ENCODE measurements at places on chromosomes 1 and 21.

DNA sequence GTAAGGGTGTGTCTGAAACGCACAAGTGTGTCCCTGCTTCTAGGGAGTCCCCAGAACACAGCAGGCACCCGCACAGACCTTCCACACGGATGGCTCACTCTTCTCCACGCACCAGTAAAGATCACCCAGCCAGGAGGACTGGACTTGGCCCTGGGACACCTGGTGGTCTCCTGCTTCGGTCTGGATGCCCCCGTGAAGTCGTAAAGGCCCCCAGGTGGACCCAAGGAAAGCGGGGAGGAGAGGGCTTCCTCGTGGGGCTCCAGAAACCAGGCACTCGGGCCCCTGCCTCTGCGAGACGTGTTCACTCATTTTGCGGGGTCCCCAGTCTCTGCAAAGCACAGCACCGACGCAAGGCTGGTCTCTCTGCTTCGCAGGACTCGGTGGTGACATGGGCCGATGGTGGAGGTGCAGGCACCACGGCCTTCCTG, 20.2 kb upstream of the COL6A2 start:
- DNase-seq, result no peak

DNA sequence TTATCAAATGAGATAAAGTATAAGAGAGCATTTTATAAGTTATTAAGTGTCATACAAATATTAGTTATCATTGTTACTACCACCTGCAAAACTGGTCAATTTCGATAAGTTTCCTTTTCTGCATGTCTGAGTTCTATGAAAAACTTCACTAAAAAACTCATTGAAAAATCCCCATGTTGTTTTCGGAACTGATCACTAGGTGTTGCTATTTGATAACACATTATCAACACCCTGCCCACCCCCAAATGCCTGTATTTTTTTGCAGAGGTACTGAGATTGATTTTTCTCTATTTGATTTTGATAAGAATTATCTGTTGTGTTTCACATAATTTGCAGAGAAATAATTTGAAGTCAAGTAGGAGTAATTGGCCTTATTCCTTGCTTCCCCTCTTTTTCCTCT, 22.1 kb upstream of the DISP1 start:
- DNase-seq, result peak; percentile 45

DNA sequence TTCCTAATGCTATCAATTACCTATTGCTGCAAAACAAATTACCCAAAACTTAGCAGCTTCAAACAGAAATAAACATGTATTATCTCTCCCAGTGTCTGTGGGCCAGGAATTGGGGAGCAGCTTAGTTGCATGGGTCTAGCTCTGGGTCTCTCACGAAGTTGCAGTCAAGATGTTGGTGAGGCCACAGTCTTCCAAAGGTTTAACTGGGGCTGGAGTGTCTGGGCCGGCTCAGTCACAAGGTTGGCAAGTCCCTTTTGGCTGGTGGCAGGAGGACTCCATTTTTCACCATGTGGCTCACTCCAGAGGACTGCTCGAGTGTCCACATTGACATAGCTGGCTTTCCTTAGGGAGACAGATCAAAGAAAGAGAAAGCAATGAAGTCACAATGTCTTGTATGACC, 5.0 kb upstream of the LRP8 start:
- no peak for DNase-seq

DNA sequence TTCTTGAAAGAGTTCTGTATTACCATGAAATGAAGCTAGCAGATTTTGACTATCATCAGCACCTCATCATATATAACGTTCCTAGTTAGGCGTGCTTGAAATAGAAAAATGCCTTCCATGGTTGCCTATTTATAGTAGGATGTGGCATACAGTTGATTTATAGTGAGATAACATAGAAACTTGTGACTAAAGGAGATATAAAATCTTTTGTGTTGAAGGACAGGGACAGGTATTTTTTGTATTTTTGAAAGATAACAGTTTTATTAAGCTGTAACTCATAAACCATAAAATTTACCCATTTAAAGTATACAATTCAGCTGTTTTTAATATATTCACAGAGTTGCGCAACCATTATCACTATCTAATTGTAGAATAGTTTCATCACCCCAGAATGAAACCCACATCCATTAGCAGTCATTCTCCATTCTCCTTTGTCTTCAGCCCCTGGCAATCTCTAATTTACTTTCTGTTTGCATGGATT, 19.3 kb downstream of the SPEN start:
- DNase-seq, result no peak

DNA sequence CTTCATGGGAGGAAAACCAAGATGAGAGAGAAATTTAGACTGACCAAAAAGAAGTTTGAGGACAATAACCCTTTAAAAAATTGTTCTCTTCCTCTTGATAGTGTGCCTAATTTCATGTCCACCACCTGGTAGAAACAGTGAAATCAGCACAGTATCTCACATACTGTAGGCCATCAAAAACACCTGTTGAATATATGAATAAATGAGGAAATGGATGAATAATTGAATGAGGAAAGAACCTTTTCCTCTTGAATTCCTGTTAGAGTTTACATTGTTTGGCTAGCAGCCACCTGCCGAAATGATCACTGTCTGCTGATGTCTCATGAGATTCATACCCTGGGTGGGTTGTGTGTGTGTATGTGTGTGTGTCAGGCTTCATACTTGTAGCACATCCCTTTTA, 198.7 kb upstream of the PBX1 start:
- no peak for DNase-seq

DNA sequence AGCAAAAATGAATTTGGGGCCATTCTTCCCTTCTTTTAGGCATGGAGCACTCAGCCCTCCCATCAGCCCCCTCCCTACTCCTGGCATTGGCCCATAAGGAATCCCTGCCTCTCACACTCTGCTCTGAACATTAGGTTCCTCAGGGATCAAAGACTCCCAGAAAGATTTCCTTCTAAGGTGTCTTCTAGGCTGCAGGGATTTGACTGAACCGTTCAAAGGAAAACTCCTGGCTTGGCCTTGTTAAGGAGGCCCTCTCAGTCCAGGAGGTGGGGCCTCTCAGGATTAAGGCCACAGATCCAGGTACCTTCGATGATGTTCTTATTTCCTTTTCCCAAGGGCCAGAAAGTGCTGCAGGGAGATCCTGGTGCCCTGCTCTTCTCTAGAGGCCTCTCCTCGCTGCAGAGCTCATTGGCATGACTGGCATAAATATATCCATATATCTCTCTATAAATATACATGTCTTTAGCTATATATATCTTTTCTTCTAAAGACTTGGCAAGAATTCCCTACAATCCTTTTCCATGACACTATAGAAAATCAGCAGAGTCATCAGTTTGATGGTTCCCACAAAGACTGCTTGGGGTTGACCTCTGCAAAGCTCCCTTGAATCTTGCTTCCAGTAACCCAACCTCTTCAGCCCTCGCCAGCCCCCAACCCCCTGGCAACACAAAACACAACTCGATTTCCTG, 59.1 kb downstream of the PLXNA2 start:
- DNase-seq, result no peak

DNA sequence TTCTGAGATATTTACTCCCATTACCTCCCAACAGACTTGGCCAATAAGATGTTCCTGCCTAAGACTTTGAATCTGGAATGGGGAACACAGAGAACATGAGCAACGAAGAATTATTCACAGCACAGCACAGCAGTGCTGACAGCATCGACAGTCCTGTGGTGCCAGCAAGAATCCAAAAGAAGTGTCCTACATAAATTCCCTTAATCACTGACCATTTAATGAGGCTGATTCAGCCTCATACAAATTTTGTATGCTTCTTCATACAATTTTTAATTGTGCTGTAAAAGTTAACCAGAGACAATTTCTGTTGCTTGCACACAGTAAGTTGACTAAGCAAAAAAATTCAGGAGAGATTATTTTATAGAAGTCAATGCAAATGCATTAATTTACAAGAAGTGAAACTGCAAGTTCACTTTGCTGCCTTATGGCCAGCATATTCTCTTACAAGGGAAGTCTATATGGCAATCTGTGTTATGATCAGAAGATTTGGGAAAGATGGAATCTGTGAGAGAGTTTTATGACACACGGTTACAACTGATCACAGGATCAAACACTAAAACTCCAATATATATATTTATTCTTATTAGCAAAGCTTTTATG, 855.9 kb downstream of the LTN1 start:
- DNase-seq, result no peak

DNA sequence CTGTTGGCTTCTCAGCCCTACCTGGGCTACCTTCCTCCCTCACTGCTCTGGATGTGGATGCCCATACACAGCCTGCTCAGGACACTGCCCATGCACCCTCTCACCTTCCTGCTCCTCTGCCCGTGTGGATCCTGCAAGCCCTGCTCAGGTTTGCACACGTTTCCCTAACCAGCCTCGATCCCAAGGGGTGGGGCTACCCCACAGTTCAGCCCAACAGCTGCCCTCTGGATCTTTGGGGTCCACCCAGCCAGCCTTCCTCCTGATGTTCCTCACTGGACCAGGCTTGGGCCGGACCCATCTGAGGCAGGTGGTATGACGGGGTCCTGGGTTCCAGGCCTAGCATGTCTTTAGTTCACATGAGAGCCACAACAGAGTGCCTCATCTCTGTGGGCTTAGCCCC, 4.7 kb downstream of the TMEM54 start:
- no peak for DNase-seq

- no peak for DNase-seq
Measured at GRCh38 chr1:220918285-220918951, 39.2 kb downstream of the HLX start.

DNA sequence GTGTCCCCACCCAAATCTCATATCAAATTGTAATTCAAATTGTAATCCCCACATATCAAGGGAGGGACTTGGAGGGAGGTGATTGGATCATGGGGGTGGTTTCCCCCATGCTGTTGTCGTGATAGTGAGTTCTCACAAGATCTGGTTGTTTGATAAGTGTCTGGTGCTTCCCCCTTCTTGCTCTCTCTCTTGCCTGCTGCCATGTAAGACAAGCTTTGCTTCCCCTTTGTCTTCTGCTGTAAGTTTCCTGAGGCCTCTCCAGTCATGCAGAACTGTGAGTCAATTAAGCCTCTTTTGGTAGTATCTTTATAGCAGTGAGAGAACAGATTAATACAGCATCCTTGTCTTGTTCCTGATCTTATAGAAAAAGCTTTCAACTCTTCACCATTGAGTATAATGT, 6.5 kb upstream of the LRRC39 start:
- DNase-seq, result no peak

DNA sequence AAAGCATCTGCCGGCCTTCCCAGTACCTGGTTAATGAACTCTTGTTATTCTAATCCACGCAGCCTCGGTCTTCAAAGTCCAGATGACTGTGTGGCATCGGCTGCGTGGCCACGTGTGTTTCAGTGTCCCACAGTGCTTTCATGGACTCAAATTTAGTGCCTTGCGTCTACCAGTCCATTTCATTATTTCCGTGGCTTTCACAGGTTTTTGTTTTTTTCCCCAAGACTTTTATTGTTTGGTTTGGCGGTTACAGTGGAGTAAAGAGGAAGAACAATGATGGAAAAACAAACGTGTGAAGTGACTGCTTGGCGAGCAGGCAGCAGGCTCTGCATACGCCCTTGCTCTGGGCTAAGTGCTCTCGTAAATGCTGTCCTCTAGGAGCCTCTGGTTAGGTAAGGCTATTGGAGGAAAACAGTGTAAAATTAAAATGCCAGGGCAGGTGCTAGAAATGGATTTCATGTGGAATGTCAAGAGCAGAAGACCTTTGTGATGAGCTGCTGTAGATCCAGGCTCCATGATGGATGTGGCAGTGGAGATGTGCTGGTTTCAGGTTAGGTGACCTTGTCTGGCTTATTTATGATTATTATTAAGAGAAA, 536.3 kb downstream of the KIF26B start:
- DNase-seq, result no peak

DNA sequence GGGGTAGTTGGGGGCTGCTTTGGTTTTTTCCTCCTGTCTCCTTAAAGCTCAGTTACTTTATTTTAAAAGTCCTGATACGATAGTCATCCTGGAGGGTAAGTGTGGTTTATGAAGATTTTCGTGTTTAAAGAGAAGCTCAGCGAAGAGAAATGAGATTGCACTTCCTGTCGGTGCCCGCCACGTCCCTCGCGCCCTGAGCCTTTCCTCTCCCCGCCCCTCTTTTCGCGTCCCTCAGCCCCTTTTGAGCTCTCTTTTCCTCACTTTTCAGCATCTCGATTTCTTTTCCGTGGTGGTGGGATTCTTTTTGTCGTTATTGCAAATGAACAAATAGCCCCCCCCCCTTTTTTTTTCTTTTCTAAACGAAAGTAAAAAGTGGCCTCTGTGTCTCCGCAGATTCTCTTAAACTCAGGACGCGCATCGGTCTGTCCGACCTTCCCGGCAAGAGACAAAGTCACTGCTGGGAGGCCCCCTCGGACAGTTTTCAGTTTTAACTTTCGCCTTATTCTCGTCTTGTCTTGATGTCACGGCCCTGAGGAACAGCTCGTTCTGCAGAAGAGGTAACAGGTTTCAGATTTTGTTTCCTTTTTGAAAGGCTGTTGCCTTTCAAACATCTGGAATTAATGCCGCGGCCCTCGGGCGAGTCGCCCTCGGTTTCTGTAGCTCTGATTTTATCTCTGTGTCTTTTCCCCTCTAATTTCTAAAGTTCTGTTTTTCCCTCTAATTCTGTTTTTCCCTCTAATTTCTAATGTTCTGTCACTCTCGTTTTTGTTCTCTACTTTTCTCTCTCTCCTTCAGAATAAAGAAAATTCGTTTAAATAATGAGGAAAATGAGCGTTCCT, 1.0 kb upstream of the DMRTA2 start:
- no peak for DNase-seq

DNA sequence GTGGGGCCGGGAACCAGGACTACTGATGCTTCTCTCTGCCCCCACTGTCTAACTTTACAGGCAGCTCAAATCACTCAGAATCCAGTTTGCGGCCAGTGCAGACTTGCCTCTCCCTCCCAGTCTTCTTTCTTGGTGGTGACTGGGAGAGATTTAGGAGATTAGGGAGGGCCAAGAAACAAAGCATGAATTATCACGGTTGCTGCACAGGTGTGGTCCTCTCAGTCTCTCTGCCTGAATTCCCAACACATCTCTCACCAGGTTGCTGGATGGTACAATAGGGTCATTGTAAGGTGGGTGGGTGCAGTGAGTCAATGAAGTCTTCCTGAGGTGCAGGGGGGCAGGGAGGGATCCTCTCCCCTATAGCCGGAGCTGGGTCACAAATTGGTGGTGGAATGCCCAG, 12.6 kb downstream of the S100A11 start:
- DNase-seq, result no peak

DNA sequence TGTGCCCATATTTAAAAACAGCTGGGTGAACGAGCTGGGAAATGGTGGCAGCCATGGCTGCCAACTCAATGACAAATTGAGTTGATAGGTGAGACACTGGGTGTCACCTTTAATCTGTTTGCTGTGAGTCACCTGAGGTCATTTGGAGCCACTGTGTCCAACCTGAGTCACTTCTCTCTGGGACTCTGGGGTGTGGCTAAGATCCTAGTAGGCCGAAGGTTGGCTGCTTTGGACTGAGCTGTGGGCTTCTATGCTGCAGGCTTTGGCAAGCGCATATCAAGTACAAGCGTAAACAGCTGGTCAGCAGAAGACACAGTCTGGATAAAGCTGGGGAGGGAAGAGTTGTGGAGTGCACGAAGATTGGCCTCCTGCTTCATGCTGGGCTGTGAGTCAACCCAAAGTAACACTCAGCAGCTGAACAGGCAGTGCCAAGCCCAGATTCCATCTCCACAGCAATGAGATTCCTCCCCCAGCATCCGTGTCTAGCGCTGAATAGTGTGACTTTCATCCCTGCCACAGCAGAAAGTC, 24.0 kb downstream of the TEX35 start:
- DNase-seq, result peak; percentile 57

Data from pons (tissue), 1 donor.